ENCODE measurements at places on chromosomes 2 and 18. TPM values are rescaled to one million over a fixed set of nuclear protein-coding genes. Genes with fewer than 3 reads are reported as not detected.

IHH gene
- not detected for total RNA-seq

DNA sequence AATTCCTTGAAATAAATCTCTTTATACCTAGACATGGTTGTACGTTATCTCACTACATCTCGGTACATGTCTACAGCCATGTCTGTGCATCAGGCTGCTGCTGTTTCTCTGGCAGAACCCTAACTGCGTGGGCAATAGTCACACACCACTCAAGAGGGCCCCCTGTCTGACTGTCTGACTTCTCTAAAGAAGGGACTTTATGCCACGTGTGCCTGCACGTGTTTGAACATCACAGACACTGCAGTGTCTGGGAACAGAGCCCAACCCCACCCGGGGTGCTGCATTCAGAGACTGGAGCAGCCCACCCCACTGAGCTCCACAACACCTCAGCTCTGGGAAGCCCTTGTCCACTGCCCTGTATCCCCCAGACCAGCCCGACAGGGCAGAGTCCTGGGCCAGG, 55.0 kb downstream of the KIF1A start:
- no peak overlapping the region for H3K4me3 ChIP-seq
- no peaks in the 10 kb centered on the region for H3K4me1 ChIP-seq
- no peaks in the 10 kb centered on the region for H3K27me3 ChIP-seq
- no peaks in the 10 kb centered on the region for H3K36me3 ChIP-seq
- no peak for DNase-seq

DNA sequence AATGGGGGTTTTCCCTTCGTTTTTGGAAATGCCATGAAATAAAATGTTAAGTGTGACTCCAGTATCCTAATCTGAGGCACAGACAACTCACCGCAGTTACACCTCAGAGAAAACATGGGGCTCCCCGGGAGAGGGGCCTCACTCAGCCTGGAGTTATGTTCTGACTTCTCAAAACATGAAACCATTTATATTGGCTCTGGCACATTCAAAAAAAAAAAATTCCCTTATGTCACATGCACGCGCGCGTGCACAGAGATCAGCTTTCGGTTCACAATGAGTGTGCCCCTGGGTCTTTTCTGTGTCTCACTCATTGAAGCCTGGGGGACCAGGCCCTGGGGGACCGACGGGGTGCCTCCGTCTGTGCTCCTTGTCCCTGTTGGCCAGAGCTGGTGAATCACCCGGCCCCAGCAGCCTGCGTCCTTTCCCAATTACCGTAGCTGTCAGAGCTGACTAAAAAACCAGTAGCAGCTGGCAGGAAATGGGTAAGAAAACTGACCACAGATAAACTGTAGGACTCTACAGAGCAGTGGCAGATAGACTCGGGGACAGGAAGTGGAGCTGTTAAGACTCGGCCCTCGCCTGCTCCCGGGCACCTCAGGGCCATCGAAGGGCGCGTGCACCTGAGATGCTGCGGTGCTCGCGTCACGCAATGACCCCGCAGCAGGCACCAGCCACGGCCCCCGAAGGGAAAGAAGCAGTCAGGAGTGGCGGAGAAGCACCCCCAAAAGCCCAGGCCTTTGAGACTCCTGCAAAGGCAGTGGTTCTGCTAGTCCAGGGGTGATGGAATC, 138.3 kb upstream of the ID2 start:
- H3K27me3 ChIP-seq, result peaks cover 1% of the 10 kb centered on the region
- peaks cover 77% of the 10 kb centered on the region for H3K4me1 ChIP-seq
- H3K4me3 ChIP-seq, result peak overlapping the region; percentile 37
- H3K36me3 ChIP-seq, result no peaks in the 10 kb centered on the region
- DNase-seq, result peak; percentile 90
- H3K27ac ChIP-seq, result peak overlapping the region; percentile 97

PLGLB1 gene
- total RNA-seq, result 1.3 TPM

PPM1B gene
- total RNA-seq, result 37.1 TPM

DNA sequence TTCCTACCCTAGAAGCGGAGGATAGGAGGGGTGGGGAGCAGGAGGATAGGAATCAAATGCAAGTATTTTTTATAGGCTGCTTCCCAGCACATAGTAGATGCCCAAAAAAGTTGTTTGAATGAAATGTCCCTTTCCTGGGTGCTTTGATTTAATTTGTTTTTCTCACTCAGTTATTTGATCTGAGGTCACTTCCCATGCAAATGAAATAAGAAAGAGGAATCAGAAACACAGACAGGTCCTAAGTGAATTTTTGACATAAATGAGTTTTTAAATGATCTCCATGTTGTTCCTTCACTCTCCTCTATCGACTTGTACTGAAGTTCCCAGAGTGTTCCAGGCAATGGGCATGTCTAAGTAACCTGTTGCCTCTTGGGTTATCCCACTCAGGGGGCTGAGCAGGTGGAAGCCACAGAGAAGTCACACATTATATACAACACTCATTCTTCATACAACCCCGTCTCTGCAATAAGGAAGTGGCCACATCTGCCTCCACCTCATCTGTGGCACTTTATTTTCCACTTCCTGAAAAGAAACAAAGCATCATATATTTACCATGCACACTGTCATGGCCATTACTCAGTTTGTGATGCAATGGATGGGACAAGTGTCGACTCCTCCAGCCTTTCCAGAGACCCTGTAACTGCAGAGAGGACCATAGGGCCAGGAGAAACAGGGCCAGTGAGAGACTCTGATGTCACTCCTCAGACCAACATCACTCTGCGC, 81.9 kb upstream of the ZNF397 start:
- no peak overlapping the region for H3K4me3 ChIP-seq
- peak overlapping the region; percentile 90 for H3K27ac ChIP-seq
- peaks cover 28% of the 10 kb centered on the region for H3K4me1 ChIP-seq
- no peaks in the 10 kb centered on the region for H3K27me3 ChIP-seq
